Stimulated activated CD4-positive, alpha-beta T cell treated with anti-CD3 and anti-CD28 coated beads, Interleukin-2, amount 100 ng/mL, for 4 hours (primary cell): ENCODE measurements at places on chromosomes 5 and 9.

GRCh38 chr5:30867711-30868110, 325.8 kb upstream of the CDH6 start:
- DNase-seq: no peak

GRCh38 chr5:171644536-171644935, 141.1 kb upstream of the SMIM23 start:
- DNase-seq: no peak

DNA sequence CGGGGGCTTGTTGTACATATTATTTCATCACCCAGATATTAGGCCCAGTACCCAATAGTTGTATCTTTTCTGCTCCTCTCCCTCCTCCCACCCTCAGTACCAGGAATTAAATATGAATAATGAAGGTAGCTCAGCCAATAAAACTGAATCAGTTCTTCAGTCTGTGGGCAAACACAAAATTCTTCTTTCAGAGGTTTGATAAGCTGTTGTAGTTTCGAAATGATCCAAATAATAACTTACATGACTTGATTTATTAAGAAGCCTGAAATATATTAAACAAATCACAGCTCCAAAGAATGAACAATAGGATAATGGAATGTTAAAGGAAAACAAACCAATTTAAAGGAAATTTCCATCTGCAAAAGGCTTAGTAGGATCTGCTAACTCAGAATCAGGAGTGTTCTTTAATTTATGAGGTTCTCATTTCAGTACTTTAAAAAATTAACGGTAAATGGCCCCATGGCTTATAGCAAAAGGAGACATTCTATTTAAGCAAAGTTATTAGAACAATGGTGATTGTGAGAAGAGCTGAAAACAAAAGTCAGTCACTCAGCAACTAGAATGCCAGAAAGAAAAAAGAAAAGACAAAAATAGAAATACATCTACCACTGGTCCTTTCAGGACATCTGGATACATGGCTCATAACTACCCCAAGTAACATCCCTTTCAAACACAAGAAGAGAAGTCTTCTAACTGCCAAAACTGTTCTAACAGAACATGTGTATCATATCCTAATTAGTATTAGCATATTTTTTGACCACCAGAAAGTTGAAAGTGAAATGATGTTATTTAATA, 62.4 kb downstream of the NR3C1 start:
- no peak for DNase-seq

- DNase-seq: no peak
Measured at GRCh38 chr9:116569111-116569510, 118.0 kb upstream of the TRIM32 start.

- DNase-seq: no peak
Measured at GRCh38 chr9:70412832-70413463, 1.5 kb downstream of the KLF9 start.

GRCh38 chr9:74735761-74736160, 152.0 kb downstream of the TRPM6 start:
- no peak for DNase-seq

DNA sequence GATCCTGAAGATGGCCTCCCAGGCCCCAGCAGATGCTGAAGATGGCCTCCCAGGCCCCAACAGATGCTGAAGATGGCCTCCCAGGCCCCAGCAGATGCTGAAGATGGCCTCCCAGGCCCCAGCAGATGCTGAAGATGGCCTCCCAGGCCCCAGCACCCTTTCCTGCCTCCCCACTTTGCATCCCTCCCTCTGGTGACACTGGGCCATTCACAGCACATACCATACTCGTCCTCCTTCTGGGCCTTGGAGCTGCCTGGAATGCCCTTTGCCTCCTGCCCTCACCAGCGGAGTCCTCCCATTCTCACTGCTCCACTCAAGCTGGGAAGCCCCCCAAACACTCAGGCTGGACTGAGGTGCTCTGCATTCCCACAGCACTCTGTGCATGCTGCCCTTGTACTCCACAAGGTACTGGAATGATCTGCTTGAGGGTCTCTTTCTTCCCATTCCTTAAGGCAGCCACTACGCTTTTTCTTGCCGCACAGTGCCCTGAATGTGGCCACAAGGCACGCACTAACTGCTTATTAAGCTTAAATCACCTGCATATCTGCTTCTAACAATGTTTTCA, 550.0 kb downstream of the BNC2 start:
- no peak for DNase-seq

DNA sequence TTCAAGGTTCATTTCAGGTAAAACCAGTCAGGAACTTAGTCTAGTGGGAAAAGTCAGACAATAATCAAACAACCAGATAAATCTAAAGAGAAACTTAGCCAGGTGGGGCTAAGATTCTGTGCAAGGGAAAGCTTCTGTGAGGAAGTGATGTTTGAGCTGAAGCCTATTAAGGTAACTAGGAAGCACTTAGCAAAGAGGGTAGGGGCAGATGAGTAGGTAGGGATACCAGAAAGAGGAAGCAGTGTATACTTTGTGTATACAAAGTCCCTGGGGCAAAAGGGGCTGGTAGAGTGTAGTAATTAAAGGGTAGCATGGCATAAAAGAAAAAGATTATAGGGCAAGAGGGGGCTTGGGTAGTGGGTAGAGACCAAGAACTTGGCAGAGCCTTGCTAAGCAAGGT, 3.6 kb upstream of the SPATA24 start:
- no peak for DNase-seq

GRCh38 chr5:89043676-89044075, 160.7 kb upstream of the MEF2C start:
- no peak for DNase-seq

DNA sequence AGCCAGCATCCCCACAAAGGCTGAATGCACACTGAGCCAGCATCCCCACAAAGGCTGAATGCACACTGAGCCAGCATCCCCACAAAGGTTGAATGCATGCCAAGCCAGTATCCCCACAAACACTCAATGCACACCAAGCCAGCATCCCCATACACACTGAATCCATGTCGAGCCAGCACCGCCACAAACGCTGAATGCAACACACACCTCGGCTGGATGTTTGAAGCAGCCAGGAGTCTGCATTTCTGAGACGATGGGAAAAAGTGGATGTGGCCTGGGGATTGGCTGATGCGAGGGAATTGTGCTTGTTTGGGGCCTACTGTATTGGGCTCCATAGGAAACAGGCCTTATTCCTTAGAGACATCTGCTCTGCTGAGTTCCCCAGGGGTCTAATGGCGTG, 30.9 kb upstream of the CEP72 start:
- no peak for DNase-seq

GRCh38 chr9:136336881-136337280, 9.5 kb downstream of the GPSM1 start:
- DNase-seq: no peak

- peak; percentile 68 for DNase-seq
Measured at GRCh38 chr9:115013998-115014397, 83.6 kb upstream of the TNFSF8 start.

DNA sequence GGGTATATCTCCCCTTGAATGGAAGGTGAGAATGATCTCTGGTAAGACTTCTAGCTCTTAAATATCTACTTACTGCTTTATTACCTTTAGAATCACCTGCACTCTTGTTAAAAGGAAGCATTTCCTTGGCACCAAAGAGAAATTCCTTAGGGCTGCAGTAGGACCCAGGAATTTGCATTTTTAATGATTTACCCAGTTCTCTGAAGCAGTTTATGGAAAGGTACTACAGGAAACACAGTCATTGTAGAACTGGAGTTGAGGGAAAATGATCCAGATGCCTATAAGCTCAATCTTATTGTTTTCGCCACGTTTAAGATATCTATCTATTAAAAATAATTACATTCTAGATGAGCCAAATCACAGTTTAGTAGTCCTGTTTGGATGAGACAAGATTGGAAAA, 9.5 kb upstream of the C9 start:
- DNase-seq: no peak

DNA sequence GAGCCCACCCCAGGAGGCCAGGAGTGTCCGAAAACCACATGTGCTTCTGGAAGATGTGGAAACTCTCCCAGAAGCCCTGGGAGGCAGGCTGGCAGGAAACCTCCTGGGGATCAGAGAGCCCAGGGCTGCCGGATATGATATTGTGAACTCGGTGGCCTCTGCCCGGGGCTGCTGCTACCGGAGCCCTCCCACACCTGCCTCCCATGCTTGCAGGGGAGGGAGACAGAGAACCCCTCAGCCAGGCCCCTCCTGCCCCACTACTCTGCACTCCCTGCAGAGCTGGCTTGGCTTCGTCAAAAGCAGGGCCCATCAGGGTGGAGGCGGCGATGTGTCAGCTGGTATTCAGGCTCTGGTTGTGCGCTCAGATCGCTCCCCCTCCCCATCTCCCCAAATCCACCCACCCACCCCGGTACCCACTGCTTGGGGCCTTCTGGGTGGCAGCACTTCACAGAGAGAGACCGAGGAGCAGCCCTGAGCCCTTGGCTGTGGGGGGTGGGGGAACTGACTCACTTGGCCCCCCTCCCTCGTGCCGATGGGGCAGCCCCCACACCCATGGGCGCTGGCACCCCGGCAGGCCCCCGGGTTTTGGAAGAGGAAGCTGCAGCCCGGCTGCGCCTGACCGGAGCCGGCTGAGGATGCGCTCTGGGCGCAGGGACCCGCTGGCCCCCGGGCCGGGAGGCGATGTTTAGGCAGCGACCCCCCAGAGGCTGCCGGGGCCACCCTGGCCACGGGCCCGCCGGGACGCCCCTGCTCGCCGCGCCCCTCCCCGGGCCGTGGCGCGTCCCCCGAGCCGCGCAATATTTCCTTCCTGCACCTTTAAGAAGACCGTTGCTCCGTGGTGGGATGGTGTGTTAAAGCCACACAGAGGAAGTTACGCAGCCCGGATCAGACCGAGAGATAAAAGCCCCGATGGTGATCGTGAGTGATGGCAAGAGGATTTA, 786 bp upstream of the NTNG2 start:
- peak; percentile 43 for DNase-seq
